H4 (cell line): ENCODE measurements at places on chromosomes 12 and 14. TPM values are rescaled to one million over a fixed set of nuclear protein-coding genes. Genes with fewer than 3 reads are reported as not detected.

DNA sequence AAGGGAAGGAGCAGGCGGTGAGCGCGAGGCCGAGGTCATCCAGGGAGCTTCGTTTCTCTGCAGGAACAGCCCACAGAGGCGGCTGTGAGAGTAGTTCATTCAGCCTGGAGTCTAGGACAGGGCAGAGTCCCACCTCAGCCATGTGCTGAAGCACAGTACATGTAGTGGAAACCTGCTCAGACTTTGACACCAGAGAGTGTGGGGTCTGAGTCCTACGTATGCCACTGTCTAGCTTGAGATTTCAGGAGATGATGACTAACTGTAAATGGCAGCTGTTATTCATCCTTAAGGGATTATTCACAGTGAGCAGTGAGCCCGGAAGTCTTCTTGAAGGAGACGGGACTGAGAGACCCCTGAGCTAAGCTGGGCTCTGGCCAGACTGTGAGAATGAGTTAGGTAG lies 938 bp upstream of the SLC6A13 start:
- no peak for DNase-seq

- no peak for DNase-seq
Measured at GRCh38 chr12:68131867-68132414, 27.6 kb downstream of the IFNG start.

SYCP3 gene
- not detected in 2 replicates for total RNA-seq

DNA sequence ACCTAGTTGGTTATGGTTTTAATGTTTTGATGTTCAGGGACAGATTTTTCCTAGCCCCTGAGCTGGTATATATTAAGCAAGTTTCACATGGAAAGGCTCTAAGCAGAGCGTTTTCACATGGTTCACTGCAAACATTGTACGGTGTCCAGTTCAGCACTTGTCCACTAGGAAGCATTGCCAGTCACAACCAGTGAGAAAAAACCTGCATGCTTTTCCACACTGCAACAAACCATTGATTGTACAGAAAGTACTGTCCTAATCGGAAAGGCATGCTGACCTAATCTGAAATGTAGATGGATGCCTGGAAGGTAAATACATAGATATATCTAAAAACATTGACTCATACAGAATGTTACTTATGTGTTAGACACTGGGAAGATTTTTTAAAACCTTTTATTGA lies 25.0 kb upstream of the NPAS3 start:
- DNase-seq: no peak

GRCh38 chr12:2691345-2692071 lies 103.3 kb upstream of the FKBP4 start:
- DNase-seq: no peak

SLC2A3 gene
- 42.8 and 51.9 TPM in 2 replicates for total RNA-seq

FGF6 gene
- not detected in 2 replicates for total RNA-seq

- no peak for DNase-seq
Measured at GRCh38 chr12:29709054-29709453, 74.7 kb downstream of the TMTC1 start.

APEX1 gene
- total RNA-seq: 54.7 and 122 TPM in 2 replicates

VCPKMT gene
- total RNA-seq: 5.1 and 5.8 TPM in 2 replicates

GRCh38 chr12:95944108-95944704 lies 1.1 kb downstream of the AMDHD1 start:
- no peak for DNase-seq

DNA sequence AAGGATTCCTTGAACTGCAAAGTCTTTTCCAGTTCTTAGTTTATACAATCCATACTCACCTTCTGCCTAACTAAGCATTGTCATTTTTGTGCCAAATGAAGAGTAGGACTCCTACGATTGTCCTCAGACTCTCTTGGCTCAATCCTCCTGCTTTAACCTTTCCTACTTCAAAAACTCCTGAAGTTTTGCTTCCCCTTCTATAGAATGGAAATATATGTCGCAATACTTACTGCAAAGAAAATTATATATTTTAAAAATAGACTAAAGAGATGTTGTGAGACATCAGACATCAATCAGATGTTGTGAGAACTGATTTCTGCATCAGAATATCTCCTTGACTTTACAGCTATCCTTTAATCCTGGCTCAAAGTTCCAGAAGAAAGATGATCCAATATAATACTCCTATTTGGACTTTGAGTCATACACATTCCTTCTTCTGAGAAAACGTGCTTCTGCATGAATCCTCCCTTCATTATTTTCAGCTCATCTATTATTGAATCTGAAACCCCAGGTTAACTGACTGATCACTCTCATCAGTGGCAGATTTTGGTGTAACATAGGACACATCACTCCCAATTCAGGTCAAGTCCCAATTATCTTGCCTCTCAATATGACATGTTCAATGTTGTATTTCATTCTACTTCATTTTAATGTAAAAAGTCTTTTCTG lies 48.8 kb downstream of the A2M start:
- no peak for DNase-seq

FAM90A1 gene
- not detected in 2 replicates for total RNA-seq

- peak; percentile 43 for DNase-seq
Measured at GRCh38 chr12:75982169-75982564, 49.4 kb downstream of the PHLDA1 start.

LACRT gene
- not detected in 2 replicates for total RNA-seq

- DNase-seq: no peak
Measured at GRCh38 chr12:4320497-4320852, 538 bp upstream of the TIGAR start.

ALDH2 gene
- total RNA-seq: 18.5 and 29.1 TPM in 2 replicates

DNA sequence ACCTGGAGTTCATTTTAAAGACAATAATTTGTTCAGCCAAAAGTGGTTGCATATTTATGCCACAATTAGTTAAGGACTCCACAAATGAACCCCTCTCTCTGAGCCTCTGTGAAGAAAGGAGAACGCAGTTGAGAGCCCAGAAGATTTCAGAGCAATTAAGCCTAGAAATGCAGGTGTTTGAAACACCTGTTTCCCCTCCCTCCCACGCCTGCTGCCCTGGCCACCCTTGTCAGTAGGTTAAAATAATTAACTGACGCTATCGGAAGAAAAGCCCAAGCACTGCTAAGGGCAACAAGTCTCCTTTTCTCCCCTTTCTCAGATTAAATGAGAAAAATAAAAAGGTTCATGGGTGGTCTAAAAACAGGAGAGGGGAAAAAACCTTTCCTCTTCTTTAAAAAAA lies 99.2 kb downstream of the PPM1A start:
- DNase-seq: no peak

HCAR3 gene
- not detected in 2 replicates for total RNA-seq

CACNA1C gene
- total RNA-seq: 1.5 TPM in 2 replicates

DNA sequence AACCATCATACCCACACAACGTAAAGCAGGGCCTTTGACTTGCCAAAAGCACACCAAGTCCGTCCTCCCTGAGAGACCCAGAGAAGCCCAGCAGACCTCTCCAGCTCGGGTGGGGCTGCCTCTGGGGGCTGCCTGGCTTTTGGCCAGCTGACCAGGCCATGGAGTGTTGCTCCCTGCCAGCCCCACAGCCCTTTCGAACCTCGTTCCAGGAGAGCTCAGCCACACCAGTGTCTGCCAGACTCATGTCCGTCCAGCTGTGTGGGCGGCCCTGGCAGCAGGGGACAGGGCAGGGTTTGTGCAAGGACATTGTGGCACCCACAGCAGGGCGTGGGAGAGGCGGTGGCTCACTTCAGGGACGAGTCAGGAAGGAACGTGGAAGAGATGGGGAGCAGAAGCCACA lies 22.6 kb upstream of the IRF2BPL start:
- DNase-seq: no peak

- peak; percentile 78 for DNase-seq
Measured at GRCh38 chr12:64673490-64674169, 63.3 kb downstream of the RASSF3 start.

OTX2 gene
- total RNA-seq: not detected in 2 replicates

- DNase-seq: no peak
Measured at GRCh38 chr12:3332188-3332587, 158.8 kb upstream of the PRMT8 start.

DNA sequence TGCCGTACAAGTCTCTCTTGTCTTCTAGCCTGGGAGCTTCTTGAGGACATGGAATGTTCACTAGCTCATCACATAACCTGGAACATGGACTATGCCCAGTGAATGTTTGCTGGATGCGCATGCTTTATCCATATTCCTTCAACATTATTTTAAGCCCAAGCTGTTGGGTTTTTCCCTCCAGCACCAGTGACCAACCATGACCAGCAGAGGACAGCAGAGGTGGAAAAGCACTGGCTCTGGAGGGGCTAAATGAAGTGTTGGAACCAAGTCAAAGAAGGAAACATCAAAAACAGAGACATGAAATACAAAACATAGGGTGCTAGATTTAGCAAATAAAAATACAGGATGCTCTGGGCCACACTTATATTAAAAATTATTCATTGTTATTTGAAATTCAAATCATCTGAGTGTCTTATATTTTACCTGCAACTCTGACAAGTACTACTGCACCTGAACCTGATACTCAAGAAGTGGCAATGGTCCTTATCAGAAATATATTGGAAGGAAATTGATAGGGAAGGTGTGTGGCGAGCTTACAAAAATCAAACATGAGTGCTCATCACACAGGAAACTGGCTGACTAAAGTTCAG lies 23.1 kb upstream of the HELB start:
- DNase-seq: peak; percentile 13

DNA sequence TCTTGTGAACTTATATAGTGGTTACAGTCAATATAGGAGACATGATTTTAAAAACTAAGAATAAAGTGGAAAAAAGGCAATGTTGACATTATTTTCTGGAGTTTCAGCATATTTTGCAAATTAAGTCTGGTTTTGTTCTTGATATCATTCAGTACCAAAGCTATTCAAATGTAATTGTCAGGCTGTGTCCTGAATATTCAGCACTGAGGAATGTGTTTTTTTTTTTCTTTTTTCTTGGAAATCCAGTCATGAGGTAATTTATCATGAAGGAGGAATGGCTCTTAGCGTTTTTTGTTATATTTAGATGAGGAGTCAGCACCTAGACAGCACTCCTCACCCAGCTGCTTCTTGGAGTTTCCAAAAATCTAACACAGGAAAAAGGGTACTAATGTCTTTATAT lies 225.5 kb downstream of the CCDC91 start:
- peak; percentile 7 for DNase-seq

- no peak for DNase-seq
Measured at GRCh38 chr12:15702276-15702675, 86.9 kb downstream of the EPS8 start.

GRCh38 chr12:5487948-5488625 lies 56.2 kb downstream of the NTF3 start:
- DNase-seq: no peak

GRCh38 chr14:74263181-74263580 lies 23.9 kb downstream of the VSX2 start:
- no peak for DNase-seq

GRCh38 chr12:98939350-98939749 lies 294.3 kb downstream of the APAF1 start:
- DNase-seq: peak; percentile 21

DNA sequence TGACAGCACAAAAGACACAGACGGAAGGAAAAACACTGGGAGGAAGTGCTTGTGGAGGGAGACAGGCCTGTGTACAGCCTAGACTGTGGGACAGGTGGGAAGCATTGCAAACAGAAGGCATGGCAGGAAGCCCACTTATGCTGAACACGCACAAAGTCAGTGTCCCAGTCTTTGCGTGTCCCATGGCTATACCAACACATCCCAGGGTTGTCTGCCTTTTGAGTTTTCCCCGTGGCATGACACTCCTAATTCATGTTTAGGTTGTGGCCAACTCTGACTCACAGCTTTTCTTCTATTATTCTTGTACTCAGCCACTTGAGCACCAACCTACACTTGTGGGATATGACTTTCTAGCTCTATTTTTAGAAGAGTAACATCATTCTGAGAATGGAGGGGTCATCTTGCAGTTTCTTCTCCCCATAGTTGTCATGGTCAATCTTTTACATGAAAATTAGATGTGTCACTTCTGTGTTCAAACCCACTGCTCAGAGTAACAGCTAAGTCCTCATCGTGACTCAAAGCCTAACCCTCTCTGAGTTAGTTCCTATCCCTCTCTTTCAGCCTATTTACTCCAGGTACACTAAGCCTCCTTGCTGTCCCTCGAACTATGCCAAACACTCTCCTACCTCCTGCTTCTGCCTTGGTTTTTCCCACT lies 27.5 kb upstream of the JPH4 start:
- peak; percentile 17 for DNase-seq

GRCh38 chr14:76115010-76115422 lies 36.7 kb upstream of the GPATCH2L start:
- DNase-seq: no peak

DNA sequence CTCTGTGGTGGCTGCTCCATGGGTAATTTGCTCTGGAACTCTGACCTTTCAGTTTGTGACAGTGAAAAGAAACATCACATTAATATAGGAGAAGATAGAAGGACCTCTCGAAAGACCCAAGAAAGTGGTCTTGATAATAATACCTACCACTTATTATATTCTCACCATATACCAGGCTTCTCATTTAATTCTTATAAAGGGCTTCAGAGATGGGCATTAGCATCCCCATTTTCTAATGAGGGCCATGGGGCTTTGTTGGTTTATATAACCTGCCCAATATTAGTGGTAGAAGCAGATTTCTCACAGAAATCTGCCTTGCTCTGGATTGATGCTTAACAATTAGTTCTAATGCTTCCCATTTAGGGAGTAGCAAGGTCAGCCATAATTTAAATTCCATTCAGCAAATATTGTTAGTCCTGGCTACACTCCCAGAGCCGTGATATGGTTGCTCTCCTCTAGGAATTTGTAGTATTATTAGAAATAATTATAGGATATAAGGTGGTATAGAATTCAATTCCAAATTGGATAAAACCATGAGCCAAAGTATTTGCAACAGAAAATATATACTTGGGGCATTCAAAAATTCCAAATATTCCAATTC lies 7.4 kb upstream of the AMIGO2 start:
- DNase-seq: no peak

AQP2 gene
- total RNA-seq: not detected in 2 replicates

PRIMA1 gene
- 0.04 TPM in 2 replicates for total RNA-seq

DHH gene
- 0.02 TPM in 1 of 2 replicates, not detected in the other for total RNA-seq

GRCh38 chr14:57657487-57657886 lies 163.8 kb upstream of the CCDC198 start:
- peak; percentile 74 for DNase-seq

GRCh38 chr12:47068539-47068938 lies 10.9 kb upstream of the PCED1B start:
- DNase-seq: no peak

- DNase-seq: no peak
Measured at GRCh38 chr14:98474900-98475299, 797.1 kb downstream of the BCL11B start.

DNA sequence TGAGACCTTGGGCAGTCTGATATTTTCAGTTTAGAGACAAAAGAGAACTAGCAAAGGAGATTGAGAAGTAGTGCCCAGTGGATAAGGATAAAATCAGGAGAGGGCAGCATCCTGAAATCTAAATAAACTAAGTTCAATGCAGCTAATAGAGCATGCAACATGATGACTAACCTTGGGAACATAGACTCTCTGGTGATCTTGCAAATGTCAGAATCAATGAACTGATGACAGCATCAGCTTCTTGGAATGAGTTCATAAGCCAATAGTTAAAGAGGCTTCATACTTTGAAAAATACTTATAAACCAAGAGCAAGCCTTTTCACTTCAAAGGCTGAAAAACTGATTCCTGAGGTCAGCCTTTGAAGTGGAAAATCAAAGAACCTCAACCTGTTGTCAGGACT lies 8.2 kb downstream of the TAS2R19 start:
- no peak for DNase-seq
